ENCODE measurements at places on chromosomes 4 and X.

DNA sequence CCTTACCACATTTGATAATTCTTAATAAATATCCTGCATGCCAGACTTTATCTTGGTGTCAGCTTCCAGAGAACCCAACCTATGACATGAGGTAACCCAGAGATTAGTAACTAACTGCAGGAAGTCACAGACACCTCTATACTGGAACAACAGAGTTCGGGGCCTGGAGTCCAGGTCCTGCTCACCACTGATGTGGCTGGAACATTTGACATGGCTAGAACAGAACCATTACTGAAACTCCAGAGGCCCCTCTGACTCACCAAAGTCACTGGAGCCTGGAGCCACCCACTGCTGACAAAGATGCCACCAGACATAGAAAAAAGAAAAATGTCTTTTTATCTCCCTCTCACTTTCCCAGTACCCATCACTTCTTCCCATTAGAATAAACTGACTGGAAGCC, 403.7 kb downstream of the MID1IP1 start:
- DNase-seq = no peak

DNA sequence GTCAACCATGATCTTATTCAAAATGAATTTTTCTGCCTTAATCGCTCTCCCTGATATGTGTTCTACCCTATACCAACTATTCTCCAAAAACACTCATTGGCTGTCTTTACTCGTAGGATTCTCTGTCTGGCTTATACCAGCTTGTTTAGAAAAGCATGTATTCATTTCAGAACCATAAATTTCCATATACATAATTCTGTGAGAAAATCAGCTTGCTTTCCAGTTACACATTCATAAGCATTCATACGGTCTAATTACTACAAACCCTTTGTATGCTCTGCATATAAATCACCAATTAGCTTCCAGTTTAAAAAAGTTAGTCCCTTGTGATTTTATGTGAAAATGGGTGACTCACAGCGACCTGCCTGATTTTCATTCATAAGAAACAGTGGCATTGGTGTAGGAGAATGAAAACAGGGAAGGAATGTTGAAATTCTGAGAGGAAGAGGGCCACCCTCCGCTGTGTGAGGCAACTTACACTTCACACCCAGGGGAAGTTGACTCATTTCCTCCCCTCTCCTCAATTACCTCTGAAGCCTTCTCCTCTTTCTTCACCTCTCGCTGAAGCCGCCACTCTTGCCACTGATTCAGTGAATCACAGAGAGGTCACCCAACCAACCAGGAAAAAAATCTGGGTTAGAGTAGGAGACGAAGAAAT, 63.3 kb downstream of the MEPE start:
- peak; percentile 72 for DNase-seq

DNA sequence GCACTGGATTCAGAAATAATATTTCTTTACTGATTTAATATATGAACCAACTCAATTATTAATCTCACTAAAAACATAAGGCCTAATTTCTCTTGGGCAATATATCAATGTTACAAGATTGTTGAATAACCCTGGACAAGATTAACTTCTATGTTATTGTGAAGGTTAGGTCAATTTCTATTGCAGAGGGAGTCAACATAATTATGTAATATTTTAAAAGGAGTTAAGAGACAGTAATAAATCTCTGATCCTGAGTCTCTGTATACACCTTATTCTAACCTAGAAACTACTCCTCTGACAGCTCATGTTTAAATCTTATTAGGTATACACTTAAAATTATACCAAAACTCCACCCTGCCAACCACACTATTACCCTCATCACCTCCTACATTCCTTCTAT, 15.1 kb upstream of the GPRIN3 start:
- no peak for DNase-seq

DNA sequence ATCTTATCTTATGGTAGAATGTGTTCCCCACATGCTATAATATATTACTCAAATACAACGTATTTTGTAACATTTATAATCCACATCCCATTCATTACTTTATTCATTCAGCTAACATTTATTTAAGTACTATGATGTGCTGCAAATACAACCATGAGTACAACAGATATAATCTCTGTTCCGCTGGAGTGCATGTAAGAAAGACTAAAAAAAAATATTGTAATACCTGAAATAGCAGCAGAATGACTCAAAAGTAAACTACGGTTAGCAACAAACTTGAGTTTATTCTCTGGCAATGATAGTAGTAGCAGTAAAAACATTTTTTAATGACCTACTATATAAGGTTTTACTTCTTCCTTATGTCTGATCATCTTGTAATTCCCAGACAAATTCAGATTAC, 1776.3 kb downstream of the STIM2 start:
- DNase-seq = no peak

DNA sequence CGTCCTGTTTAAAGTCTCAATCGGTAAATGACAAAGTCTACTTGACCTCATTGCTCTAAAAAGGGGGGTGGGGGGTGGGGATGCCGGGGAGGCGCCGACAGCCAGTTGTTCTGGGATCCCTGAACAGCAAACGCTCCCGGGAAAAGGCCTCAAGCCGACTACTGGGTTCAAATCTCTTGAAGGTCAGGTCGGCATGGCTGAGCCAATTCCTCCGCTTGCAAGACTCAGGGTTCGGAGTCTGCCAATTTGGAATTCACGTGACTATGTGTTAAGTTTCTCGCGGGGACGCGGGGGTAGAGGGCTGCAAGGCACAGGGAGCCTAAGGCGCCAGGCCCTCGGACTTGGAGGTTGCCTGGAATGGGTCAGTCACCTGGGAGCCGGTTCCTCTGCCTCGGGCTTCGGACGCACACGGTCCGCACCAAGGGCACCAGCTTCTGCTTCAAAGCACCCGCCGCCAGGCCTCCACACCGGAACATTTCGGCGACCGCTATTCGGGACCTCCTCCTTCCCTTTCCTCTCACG, 399 bp downstream of the AIFM1 start:
- DNase-seq = no peak

DNA sequence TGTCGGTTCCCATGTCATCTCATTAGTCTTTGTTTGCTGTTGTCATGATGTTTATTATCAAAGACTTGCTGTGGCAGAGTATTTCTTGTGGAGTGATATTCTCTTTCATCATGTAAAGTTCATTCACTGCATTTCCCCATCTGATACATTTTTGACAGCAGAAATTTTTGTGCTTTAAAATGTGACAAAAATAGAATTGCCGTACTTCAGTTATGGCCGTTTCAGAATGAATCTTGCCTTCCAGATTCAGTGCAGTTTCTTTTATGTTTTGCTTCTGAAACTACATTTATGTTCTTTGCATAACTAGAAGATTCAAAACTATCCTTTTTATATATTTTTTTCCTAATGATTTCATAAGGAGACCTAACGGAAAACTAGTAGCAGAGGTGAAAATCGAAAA, 10.0 kb downstream of the CSTF2 start:
- no peak for DNase-seq

DNA sequence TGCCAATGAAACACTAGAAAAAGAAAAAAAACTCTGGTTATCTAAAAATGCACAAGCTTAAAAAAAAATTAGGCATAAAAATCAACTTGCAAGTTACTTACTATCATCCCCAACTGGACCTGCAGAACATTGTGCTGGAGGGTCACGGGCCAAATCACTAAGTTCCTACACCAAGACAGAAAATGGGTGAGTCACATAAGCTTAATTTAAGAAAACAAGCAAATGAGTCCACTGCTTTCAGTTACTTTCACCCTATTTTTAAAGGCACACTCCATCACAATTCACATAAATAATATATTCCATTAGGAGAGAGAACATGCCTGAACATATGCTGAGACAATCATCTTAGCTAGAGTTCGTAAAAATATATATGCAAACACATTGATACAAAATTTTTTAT, 17.7 kb downstream of the UBE2D3 start:
- DNase-seq = no peak

GRCh38 chr4:165440415-165441158, 61.8 kb downstream of the CPE start:
- DNase-seq = no peak

GRCh38 chr4:86846921-86847320, 2.3 kb downstream of the SLC10A6 start:
- DNase-seq = no peak

- DNase-seq = no peak
These were observed 56.1 kb upstream of the BRS3 start for GRCh38 chrX:136431625-136432024.

DNA sequence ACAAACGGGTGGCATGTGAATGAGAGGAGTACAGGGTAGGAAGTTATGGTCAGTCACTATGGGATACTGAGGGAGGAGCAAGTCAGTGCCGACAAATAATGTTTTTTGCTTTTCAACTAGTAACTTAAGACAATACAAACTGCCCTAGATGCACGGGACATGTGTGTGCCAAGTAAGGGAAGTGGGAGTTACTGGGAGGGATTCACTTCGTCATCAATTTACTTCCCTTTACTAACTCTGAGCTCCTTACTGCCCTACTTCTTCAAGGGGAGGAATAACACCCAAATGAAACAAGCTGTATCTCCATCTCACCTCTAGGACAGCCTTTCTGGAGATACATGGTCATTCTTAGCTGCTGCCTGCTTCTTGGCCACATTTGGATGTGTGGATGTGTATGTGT, 97.7 kb downstream of the DGKK start:
- DNase-seq = no peak

DNA sequence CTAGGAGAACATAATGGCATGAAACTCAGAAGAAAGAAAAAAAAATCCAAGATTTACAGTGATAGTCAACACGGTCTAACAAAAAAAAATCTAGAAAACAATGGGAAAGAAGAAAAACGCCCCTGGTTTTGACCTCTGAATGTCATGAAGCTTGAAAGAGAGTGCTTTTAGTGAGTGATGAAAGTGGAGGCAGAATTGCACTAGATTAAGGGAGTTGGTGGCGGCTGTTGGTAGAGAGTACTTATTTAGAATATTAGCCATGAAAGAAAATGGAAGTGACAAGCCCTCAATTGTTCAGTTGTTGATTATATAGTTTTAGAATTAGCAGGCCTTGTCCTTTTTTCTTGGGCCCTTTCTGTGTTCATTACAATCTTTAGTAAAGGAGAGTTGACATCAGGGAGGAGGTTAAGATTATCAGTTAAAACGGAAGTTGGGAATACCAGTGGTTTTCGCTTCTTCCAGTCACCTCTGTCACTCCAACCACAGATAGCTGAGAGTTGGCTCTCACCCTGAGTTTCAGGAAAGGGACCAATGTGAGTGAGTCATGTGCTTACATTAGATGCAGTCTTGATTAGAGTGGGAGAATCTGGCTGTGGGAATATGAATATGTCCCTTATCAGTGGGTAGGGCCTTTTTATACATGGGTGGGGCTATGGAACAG, 29.7 kb downstream of the EREG start:
- no peak for DNase-seq

- DNase-seq = no peak
These were observed 39.4 kb upstream of the RHOH start for GRCh38 chr4:40157436-40157835.

- DNase-seq = no peak
These were observed 122.5 kb downstream of the KCNIP4 start for GRCh38 chr4:21826071-21826470.

DNA sequence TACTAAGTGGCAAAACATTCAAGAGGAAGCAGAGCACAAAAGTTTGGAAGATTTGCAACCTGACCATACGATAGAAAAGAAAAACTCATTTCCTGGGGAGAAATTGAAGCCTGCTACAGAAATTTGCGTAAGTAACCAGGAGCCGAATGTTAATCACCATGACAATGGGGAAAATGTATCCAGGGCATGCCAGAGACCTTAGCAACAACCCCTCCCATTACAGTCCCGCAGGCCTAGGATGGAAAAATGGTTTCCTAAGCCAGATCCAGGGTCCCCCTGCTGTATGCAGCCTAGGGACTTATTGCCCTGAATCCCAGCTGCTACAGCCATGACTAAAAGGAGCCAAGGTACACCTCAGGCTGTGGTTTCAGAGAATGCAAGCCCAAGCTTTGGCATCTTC, 472.2 kb upstream of the KLHL4 start:
- DNase-seq = no peak

GRCh38 chr4:168831919-168832762, 177.9 kb downstream of the CBR4 start:
- DNase-seq = peak; percentile 31

- no peak for DNase-seq
These were observed 912.5 kb upstream of the TENM3 start for GRCh38 chr4:181330654-181331201.

DNA sequence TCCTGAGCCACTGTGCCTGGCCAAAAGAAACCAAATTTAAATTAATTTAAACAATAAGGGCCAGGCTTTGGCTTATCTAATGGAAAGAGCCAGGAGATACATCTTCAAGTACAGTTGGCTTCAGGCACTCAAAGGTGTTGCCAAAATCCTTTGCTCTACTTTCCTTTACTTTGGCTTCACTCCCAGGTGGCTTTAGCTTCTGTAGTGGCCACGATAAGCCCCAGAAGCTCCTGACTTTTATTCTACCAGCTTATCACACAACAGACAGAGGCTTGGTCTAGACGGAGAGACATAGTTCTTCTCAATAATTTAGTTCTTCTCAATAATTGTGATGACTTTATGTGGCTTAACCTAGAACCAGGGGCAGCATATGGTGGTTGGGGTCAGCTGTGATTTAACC, 211.2 kb upstream of the LNX1 start:
- DNase-seq = no peak

- DNase-seq = no peak
These were observed 11.3 kb downstream of the AREG start for GRCh38 chr4:74456056-74456744.

GRCh38 chrX:123773258-123773988, 40.6 kb upstream of the THOC2 start:
- DNase-seq = no peak

GRCh38 chrX:45351478-45351877, 150.8 kb upstream of the DIPK2B start:
- no peak for DNase-seq

- DNase-seq = no peak
These were observed 130.4 kb upstream of the PAK3 start for GRCh38 chrX:110965409-110966090.

DNA sequence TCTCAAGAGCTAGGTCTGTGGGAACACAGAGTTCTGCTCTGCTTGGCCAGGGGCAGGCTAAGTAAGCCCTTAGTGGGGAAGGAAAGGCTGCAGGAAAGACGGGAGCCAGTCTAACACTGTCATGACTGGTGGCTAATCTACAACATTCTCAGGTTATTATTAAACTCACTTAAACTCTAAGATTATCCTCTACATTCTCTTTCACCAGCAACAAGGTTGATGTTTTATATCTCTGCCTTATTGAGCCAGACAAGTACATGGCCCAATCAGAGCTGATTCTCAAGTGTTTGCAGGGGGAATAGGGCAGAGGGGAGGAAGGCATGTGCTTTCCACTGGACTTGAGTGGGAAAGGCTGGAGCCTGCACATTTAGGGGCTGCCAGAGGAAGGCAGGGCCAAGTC, 50.9 kb upstream of the FAM241A start:
- no peak for DNase-seq

- DNase-seq = no peak
These were observed 9.9 kb upstream of the PITX2 start for GRCh38 chr4:110632506-110633357.

DNA sequence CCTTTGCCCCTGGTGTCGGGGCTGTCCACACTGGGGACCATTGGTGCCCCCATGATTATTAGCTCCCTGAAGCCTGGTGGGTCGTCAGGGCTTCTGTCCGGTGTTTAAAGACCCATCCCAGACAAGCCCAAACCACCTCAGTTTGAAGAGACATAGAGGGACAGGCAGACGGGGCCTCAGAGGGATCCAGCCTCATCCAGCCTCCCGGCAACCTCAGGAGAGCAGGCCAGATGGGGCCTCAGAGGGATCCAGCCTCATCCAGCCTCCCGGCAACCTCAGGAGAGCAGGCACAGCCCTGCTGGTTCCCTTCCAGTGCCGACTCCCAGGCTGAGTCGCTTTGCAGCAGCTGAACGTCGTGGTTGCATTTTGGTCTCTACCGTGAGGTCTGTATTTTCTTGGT, 32.1 kb downstream of the PIGG start:
- no peak for DNase-seq

All from ascending aorta (tissue), 2 donors.